Omental fat pad (tissue), 4 donors: ENCODE measurements at places on chromosomes 5 and 9.

GRCh38 chr5:142455856-142456255, 131.0 kb upstream of the SPRY4 start:
- no peak for DNase-seq

GRCh38 chr5:38536968-38537367, 19.5 kb downstream of the LIFR start:
- DNase-seq, result no peak

DNA sequence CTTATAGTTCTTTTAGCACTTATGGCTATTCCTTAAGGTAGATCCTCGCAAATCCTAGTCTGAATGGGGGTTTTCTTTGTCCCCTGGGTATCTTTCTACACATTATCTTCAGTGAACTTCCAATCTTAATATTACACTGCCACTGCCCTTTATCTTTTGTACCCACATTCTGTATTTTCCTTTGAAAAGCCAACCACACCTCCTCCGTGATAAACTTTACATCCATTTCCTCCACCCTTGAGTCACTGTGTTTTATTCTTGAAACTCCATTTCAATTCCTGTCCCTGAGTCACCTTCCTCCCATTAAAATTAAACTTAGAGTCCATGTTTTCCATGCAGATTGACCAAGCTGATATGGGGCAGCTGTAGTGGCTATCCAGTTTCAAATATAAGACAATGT, 43.2 kb upstream of the RICTOR start:
- no peak for DNase-seq

GRCh38 chr9:100216178-100216787, 117.2 kb downstream of the INVS start:
- peak; percentile 41 for DNase-seq

GRCh38 chr9:111150181-111150580, 111.9 kb upstream of the LPAR1 start:
- no peak for DNase-seq

DNA sequence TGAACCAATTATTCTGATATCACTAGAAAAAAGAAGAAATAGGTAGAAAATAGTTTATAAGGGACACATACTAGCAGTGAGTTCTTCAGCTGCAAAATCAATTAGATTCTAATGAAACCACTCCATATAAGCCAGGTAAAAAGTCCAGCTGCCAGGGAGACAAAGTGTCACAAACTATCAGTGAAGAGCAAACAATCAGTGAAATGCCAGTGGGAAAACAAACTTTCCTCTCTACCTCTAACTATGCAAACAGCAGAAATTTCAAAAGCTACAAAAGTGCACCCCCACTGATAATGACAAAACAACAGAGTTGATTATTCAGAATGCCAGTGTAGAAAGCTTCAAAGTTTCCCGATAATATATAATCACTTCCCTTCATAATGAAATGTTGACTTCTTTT, 637.2 kb upstream of the ITGA1 start:
- DNase-seq, result no peak

- DNase-seq, result no peak
Observed at GRCh38 chr5:141997358-141997960, 15.4 kb downstream of the GNPDA1 start.

GRCh38 chr5:163162645-163163044, 274.8 kb upstream of the CCNG1 start:
- DNase-seq, result no peak

DNA sequence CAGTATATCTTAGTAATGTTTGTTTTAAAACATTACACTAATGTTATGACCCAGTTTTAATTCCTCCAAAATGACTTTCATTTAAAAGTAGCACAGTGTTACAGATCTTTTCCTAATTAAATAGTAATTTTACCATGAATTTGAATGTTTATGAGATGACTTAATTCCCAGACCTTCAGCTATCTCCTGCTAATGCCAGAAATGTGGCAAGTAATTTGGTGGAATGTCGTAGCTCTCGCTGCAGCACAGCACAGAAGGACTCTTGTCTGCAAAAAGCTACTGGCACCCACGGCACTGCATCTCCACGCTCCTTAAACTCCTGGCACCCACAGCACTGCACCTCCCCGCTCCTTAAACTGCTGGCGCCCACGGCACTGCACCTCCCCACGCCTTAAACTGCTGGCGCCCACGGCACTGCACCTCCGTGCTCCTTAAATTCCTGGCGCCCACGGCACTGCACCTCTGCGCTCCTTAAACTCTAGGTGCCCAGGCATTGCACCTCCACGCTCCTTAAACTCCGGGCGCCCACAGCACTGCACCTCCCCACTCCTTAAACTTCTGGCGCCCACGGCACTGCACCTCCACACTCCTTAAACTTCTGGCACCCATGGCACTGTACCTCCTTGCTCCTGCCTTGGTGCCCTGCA, 163.1 kb downstream of the CDK5RAP2 start:
- no peak for DNase-seq

DNA sequence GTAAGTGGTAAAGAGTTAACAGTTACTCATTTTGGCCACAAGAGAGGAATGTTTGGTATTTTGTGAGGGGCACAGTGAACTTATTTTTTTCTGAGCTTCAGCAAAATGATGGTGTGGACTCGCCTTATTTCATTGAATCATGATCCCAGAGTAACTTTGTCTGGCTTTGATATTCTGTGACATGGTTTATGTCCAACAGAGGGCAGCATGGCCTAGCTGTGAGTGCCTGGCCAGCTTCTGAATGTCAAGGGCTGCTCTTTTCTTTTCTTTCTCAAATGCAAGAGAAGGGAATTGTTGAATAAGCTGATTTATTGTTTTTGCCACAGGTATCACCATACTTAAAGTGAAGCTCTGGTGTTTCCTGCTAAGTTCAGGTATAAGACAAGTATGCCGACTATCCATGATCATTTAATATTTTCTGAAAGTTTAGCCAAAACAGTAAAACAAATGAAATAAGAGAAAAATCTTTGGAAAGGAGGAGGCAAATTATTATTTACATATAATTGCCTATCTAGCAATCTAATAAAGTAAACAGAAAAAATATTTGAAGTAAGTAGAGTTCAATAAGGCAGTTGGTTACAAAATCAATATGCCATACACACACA, 31.7 kb downstream of the MRPL22 start:
- DNase-seq, result no peak

DNA sequence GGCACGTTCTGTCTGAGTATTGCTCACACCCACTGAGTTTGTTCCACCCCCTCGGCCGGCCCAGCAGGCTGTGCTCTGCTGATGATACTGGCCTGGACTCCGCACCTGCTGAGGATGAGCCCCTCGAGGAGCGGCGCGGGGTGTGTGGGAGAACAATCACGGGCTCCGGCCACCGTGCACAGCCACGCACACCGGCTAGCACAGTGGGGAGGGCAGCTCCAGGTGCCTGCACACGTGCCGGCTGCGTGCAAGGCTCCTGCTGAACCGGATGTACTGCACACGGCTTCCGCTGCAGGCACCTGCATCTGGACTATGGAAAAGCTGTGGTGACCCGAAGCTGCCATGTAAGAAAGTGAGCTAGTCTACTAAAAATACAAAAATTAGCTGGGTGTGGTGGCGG, 485.2 kb upstream of the CDH9 start:
- DNase-seq, result no peak

DNA sequence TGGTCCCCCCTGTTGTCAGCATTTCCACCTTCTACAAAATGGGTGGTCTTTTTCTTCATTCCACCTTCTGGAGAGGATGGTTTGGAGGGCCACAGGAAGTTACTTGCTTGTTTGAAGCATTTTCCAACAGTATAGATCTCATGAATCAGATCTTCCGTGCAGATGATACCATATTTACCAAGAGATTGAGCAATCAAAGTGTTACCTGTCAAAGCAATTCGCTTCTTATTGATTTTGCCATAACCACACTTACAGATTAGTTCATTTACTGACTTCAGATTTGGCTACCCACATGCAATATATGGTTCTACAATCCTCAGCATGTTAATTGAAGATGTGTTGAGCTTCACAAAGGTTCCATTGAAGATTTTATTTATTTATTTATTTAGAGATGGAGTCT, 14.0 kb upstream of the TEX48 start:
- DNase-seq, result no peak

DNA sequence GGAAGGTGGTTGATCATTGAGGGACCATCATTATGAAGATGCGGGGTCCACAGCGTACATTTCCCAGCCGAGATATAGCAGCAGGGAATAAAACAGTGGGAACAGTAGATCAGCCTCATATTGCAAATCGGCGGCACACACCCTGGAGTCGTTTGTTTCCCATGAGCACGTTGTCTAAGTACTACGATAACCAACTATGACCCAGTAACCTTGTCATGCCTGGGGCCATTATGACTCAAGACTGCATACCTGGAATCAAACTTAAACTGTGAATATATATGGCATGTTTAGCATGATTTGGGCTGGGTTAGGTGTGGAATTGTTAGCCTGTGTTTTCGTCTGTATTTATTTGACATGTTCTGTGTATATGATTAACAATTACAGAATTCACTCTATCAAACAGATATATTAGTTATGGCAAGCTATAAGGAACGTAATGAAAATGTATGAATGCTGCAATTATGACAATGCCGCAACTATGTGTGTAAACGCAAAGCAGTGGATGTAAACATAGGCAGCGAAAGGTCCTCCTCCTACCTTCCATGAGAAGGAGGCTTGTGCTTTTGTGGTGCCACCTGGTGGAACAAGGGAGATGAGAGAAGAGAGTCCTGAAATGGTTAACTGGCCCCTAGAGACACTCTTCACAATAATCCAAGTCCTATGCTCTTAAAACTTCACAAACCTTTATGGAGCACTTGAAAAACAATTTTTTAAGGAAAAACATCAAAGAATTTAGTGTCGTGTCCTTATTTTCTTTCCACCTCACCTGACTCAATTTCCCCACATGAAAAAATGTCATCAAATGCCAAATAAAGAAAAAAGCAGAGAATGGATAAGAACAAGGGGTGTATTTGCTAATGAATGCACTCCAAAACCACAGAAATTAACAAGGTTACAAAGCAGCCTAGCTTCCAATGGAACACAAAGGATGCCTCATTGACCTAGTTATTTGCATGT, 47.1 kb downstream of the SEMA5A start:
- no peak for DNase-seq
